ENCODE measurements at places on chromosomes 6 and 20.

GRCh38 chr20:22282696-22283095, 301.7 kb downstream of the FOXA2 start:
- DNase-seq = no peak

- no peak for DNase-seq
Measured at GRCh38 chr6:16730738-16731477, 30.4 kb downstream of the ATXN1 start.

DNA sequence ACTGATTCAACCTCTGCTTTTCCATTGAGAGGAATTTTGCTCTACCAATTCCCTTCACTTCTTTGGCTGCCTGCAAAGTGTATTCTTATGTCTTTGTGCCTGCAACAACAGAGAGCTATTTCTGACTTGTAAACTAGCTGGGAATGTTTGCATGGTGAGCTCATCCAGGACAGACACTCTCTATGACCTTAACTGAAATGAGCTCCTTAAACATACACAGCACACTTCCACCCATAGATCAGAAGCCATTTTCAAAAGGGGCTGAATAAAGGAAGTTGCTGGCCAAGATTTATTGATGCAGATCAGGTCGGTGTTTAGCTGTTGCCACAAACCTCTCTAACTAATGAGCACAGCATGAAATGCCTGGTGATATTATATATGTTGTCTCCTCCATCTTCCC, 377.7 kb downstream of the BTBD9 start:
- peak; percentile 82 for DNase-seq

- no peak for DNase-seq
Measured at GRCh38 chr20:25066386-25066785, 8.4 kb upstream of the ACSS1 start.

- DNase-seq = peak; percentile 8
Measured at GRCh38 chr6:134374491-134375219, 56.7 kb upstream of the SGK1 start.

DNA sequence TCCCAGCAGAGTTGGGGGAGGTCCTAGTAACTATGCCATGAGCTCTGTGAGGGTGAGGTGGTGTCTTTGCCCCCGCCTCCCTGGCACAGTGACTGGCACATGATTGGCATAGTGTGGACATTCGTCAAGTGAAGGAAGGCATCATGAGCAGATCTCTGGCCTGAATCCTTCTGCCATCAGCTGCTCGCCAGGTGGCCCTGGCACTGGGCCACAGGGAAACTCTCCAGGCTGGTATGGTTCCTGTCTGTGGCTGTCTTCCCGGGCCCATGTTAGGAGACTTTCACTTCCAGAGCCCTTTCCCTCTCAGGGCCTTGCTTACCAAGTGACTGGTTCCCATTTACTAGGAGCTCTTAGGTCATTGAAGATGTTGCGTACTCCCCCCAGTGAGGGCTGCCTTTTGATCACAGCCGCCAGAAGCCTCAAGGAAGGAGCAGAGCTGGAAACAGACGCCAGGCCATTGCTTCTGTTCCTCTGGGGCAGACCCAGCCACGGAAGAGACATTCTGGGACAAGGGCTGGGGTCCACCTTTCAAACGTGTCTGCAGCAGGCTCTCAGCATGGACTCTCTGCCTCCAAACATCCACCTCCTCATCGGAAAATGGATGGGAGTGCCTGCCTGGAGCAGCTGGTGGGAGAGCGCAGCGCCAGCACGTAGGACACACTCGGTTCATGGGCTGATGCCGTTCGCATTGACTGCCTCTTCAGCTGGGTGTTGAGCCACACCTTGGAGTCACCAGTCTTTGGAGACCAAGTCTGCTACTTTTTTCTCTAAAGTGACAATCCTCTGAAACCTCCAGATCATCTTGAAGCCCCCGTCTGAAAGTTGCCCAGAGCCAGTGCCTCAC, 67.2 kb downstream of the PTPN1 start:
- DNase-seq = no peak

DNA sequence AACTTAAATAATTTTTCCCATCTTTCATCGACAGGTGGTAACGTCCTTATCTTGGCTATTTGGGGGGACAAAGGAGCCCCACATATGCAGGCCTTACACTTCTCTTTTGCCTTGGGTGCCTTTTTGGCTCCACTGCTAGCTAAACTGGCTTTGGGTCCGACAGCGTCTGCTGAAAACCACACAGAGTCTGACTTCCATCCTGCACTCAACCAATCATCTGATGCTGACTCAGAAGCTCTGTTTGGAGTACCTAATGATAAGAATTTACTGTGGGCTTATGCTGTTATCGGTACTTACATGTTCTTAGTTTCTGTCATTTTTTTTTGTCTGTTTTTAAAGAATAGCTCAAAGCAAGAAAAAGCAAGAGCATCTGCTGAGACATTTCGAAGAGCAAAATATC, 178.5 kb downstream of the SLC16A10 start:
- no peak for DNase-seq

DNA sequence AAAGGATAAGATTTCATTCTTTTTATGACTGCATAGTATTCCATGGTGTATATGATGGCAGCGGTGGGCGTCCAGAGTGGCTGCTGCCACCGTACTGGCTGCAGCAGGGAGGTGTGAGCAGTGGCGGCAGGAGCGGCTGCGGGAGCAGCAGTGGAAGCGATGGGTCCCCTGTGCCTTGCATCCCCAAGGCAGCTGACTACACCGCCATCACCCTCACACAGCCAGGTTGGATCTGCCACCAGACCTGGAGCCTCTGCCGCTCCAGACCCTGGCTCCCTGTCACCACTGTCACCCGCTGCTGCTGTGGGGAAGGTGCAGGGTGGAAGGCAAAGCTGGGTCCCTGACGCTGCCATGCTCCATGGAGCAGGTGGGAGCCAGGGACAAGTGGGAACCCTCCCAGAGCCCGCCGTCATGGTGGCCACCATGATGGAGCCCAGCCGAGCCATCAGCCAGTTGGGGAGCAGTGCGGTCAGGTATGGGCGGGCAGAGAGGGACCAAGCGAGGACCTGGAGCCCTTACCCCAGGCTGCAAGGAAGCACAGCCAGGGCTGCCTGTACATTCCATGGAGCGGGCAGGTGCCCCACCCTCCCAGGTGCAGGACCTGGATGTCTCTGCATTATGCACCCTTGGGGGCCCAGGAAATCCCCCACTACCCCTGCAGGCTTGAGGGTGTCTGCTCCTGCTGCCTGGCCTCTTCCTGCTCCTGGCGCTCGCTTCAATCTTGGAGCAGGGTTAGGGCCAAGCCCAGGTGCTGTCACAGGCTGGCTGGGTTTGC, 226.1 kb downstream of the OTOR start:
- DNase-seq = no peak

DNA sequence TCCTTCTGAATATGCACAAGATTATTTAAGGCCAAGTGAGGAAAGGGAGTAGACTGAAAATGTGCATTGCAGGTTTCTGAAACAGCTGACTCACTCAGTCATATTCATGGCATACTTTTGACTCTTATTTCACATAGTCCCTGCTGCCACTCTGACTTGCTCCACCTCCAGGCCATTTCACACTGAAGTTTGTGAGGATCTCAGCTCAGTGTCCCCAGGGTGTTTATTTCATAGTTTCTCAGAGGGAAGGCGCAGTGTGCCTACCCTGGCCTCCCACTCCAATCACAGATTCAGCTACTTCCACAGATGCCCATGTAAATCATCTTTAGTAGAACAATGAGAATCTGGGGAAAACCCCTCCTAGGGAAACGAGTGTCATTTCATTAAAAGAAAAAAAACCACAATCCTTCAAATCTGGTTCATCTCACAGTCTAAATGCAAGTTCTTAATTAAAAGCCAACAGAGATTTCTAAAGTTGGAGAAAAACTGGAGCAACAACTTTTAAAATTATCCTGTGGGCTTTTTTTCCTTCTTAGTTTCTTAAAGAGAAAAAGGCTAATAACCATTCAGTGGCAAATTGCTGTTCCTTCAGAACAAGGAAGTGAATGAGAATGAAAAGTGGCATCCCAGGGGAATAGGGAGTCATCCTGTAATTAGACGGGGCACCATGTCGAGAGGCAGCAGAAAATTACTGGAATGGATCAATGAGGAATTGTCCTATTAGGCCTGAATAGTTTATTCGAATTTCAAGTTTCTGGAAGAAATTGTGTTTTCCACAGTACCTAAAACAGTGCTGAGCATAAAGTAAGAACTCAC, 133.6 kb downstream of the TFAP2B start:
- peak; percentile 9 for DNase-seq

DNA sequence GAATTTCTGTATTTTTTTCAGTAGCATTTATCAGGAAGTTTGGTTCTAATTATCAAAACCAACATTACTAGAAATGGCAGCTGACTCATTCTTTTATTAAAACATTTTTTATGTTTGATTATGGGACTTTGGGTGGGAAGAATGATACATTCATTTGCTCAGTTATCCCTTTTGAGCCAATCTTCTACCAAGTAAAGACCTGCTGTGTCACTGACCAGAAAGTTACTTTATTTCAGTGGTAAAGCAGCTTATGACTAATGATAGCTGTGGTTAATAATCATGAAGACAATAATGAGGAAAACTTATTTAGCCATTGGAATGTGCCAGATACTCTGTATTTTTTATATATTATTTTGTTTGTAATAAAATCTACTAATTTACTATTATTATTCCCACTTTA, 142.3 kb downstream of the FARS2 start:
- DNase-seq = peak; percentile 23

DNA sequence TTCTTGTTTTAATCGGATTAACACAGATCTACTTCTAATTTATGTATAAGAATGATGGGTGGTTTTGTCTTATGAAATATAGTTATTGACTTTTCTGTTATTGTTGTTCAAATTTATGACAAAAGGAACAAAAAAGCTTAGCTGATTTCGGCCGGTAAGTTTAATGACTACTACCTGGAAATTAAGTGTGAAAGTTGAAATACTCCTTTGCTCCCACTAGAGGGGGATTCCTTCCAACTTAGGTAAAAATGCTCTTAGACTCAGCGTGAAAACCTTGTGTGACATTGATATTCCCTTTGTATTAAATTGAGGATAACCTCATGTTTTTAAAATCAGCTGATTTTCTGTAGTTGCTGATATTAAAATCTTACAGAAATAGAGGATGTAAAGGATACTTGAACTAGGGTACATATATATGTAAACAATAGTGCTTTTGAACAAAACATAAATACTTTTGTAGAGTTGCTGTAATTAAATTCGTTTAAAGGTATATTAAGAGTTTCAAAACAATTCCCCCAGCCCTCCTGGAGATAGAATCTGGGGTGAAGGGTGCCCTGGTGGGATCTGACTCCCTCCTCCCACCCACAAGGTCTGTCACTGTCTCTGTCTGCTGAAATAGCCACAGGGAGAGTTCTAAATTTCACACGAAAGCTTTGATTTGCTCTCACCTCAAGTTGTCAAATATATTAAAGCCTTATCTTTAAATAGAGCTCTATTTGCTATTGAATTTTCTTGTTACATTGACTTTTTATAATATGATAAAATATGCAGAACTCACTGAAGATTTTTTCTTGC, 257.5 kb downstream of the ARID1B start:
- DNase-seq = peak; percentile 66

DNA sequence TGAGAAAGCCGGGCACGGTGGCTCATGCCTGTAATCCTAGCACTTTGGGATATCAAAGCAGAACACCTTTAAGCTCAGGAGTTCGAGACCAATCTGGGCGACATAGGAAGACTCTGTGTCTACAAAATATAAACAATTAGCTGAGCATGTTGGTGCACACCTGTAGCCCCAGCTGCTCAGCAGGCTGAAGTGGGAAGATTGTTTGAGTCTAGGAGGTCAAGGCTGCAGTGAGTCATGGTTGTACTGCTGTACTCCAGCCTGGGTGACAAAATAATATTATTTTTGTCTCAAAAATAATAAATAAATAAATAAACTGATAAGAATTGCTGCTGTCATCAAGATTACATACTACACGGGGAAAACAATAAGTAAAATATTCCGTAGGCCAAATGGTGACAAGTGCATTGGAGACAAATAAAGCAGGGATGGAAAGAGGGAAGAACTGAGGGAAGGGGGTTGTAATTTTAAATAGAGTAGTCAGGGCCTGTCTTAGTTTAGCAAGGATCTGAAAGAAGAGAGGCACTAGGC, 14.0 kb upstream of the TOP1 start:
- no peak for DNase-seq

DNA sequence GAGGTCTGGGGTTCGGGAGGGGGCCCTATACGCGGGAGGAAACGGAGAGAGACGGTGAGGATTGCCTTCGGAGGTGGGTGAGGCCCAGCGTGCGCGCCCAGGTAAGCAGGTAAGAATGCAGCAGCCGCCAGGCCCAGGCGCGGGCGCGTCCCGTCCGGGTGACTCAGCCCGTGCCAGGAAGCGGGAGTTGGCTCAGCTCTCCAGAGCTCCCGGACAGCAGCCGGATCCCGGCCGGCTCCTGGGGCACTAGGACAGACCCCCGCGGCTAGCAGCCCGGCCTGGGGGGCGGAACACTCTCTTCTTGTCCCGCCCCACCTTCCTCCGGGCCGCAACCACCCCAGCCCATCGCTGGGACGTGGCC, 1.5 kb upstream of the MDFI start:
- no peak for DNase-seq

- DNase-seq = no peak
Measured at GRCh38 chr6:72675396-72675795, 53.5 kb downstream of the KCNQ5 start.

DNA sequence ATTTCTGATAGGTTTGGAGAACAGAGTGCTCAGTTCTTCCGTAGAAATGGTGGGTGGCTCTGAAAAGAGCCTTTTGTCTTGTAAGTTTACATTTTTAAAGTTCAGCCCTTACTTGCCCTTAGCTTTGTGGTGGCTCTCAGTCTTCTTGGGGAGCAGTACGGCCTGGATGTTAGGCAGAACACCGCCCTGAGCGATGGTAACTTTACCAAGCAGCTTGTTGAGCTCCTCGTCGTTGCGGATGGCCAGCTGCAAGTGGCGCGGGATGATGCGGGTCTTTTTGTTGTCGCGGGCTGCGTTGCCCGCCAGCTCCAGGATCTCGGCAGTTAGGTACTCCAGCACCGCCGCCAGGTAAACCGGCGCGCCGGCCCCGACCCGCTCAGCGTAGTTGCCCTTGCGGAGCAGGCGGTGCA, 19.5 kb downstream of the OR2B2 start:
- no peak for DNase-seq

- DNase-seq = no peak
Measured at GRCh38 chr20:6768228-6769140, 998 bp downstream of the BMP2 start.

DNA sequence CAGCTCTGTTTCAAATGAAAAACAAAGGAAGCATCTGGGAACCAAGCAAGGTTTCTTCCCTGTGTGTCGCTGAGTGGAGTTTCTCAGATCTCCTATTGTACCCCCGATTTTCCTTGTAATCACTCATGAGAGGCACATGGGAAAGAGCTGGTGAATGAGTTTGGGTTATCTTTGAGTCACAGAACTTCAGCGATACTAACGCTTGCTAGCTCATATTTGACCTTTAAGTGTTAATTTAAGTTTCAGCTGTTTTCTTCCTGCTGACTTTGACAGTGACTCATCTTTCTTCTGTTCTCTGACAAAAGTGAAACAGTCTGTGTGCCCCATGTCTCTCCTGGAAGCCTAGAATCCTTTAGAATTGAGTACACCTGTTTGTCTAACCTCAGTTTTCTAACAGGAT, 261.1 kb upstream of the RGS17 start:
- DNase-seq = no peak

GRCh38 chr6:12037798-12038197, 25.7 kb downstream of the HIVEP1 start:
- DNase-seq = no peak

- DNase-seq = peak; percentile 81
Measured at GRCh38 chr6:108559884-108560462, 744 bp upstream of the FOXO3 start.

Data from AG10803 (cell line).